ENCODE measurements at places on chromosomes 13 and 19. TPM values are rescaled to one million over a fixed set of nuclear protein-coding genes. Genes with fewer than 3 reads are reported as not detected.

DNA sequence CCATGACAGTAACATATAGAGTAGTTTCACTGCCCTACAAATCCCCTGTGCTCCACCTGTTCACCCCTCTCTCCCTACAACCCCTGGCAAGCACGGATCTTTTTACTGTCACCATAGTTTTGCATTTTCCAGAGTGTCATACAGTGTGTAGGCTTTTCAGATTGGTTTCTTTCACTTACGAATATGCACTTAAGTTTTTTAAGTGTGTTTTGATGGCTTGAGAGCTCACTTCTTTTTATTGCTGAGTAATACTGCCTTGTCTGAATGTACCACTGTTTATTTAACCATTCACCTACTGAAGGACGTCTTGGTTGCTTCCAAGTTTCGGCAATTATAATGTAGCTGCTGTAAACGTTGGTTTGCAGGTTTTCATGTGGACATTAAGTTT is 175.1 kb downstream of the ITGBL1 start:
- DNase-seq = no peak

DNA sequence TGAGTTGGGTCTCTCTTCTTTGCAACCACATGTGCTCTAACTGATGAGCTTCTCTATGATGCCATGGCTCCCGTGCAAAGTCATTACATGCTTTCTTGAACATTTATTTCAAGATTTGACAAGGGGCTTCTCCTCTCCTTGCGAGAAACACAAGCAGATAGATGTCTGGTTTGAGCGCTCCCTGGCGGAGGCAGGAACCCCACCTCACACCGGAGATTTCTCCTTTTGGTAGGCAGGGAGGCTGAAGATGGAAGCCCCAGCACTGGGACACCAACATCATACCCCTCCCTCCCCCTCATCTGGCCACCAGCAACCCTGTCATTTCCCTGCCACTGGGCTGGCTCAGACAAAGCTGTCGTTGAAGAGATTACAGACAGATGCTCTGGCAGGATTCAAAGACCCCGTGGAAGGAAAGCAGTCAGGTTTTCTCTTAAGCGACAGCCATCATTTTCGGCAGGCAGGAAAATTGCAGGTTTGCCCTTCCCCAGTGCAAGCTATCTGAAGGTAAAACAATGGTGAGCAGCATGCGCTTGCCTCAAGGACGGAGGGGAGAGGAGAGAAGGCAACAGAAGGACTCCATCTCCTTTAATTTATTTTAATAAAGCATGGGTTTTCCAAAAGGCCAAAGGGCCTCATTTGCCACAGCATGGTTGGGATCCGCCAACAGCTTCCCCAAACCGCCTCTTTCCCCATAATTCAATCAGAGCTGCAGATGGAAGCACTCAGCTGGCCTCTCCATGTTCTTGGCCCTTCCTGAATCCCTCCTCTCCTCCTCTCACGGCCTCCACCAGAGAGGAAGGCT is 344.1 kb upstream of the TSHZ3 start:
- no peak for DNase-seq

TSHZ3 gene
- 2.0 TPM for total RNA-seq

CD37 gene
- 0.44 TPM for total RNA-seq
